Suprapubic skin (tissue), 4 donors: ENCODE measurements at places on chromosomes 6 and 20. TPM values are rescaled to one million over a fixed set of nuclear protein-coding genes. Genes with fewer than 3 reads are reported as not detected.
A peak's percentile ranks its signal among the peaks of the same experiment; 100 is the strongest.

- DNase-seq, result no peak
- no peaks in the 10 kb centered on the region for H3K27me3 ChIP-seq
- H3K36me3 ChIP-seq, result no peaks in the 10 kb centered on the region
- H3K4me3 ChIP-seq, result no peak overlapping the region
- no peak overlapping the region for H3K27ac ChIP-seq
These were observed 58.2 kb upstream of the VGLL2 start for GRCh38 chr6:117206944-117207687.

- peaks cover 42% of the 10 kb centered on the region for H3K36me3 ChIP-seq
- no peak overlapping the region for H3K4me3 ChIP-seq
- H3K4me1 ChIP-seq, result peaks cover 48% of the 10 kb centered on the region
These were observed 1.0 kb upstream of the CUL9 start for GRCh38 chr6:43180985-43181384.

RPL10A gene
- 1,092 TPM for total RNA-seq

DNA sequence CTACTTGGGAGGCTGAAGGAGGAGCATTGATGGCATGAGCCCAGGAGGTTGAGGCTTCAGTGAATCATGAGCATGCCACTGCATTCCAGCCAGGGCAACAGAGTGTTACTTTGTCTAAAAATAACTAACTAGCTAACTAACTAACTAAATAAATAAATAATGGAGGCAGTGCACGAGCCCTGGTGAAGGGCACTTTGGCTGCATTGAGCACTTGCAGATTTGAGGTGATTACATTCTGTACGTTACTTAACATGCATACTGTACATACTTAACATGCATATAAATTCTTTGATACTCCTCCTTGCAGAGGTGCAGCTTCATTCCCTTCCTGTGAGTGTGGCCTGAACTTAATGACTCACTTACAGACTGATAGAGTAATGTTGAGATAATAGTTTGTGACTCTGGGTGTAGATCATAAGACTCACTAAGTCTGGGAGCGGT, 10.7 kb downstream of the HLA-A start:
- no peak for DNase-seq
- no peak overlapping the region for H3K27ac ChIP-seq
- H3K4me3 ChIP-seq, result no peak overlapping the region
- no peaks in the 10 kb centered on the region for H3K27me3 ChIP-seq
- peaks cover 8% of the 10 kb centered on the region for H3K4me1 ChIP-seq
- peaks cover 8% of the 10 kb centered on the region for H3K36me3 ChIP-seq

PTCRA gene
- not detected for total RNA-seq

DNA sequence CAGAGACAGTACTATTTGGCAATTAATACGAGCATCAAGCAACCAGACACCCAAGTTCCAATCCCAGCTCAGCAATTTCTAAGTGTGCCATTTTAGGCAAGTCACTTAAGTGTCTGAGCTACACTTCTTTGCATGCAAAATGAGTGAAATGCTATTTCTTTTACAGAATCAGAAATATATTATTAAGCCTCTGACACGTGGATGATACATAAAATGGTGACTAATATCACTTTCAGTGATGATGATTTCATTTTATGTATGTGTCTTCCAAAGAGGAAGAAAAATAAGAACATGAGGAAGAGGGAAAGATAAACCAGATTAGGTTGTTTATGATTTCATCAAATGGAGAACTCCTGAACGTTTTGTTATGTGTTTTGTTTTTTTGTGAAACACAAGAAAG, 158.6 kb downstream of the TSHZ2 start:
- H3K4me1 ChIP-seq, result no peaks in the 10 kb centered on the region
- no peak overlapping the region for H3K4me3 ChIP-seq
- no peak overlapping the region for H3K27ac ChIP-seq
- DNase-seq, result no peak
- H3K36me3 ChIP-seq, result no peaks in the 10 kb centered on the region
- H3K27me3 ChIP-seq, result no peaks in the 10 kb centered on the region

DNA sequence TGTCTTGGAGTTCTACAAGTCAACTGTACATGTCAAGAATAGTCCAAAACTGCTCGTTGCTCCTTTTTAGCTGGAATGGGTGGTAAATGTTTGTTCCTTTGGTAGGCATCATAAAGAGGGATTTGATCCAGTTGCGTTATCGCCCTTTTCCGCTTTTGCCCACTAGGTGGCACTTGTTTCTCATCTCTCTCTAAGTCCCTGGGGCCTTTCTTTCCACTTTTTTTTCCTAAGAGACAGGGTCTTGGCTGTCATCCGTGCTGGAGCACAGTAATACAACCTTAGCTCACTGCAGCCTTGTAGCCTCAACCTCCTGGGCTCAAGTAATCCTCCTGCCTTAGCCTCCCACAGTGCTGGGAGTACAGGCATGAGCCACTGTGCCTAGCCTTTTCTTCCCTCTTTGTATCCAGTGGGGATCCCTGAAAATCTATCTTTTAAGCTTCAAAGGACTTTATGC, 20.7 kb downstream of the GTPBP2 start:
- peaks cover 63% of the 10 kb centered on the region for H3K36me3 ChIP-seq
- peaks cover 6% of the 10 kb centered on the region for H3K4me1 ChIP-seq
- DNase-seq, result peak; percentile 67
- no peak overlapping the region for H3K27ac ChIP-seq
- no peak overlapping the region for H3K4me3 ChIP-seq
- H3K27me3 ChIP-seq, result no peaks in the 10 kb centered on the region

MATN4 gene
- 1.5 TPM for total RNA-seq

DNA sequence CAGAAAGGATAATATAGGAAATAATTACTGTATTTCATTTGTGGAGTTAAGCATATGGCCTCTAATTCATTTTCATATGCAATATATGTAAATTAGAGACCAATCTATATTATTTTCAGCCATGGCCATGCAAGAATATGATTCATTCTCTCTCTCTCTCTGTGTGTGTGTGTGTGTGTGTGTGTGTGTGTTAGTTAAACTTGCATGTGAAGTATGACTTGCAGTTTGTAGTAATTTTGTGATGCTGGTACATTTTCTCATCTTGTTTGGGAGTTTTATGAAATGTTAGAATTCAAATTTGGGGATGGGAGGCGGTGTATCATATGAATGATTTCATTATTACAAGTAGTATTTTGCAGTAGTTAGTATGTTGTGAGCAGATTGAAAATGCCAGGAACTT, 74.8 kb downstream of the JARID2 start:
- H3K36me3 ChIP-seq, result no peaks in the 10 kb centered on the region
- DNase-seq, result no peak
- peaks cover 39% of the 10 kb centered on the region for H3K4me1 ChIP-seq
- no peak overlapping the region for H3K4me3 ChIP-seq
- H3K27ac ChIP-seq, result no peak overlapping the region
- no peaks in the 10 kb centered on the region for H3K27me3 ChIP-seq

- H3K4me1 ChIP-seq, result no peaks in the 10 kb centered on the region
- H3K27me3 ChIP-seq, result no peaks in the 10 kb centered on the region
- no peak overlapping the region for H3K4me3 ChIP-seq
These were observed 5.6 kb upstream of the PXMP4 start for GRCh38 chr20:33725607-33726264.

DNA sequence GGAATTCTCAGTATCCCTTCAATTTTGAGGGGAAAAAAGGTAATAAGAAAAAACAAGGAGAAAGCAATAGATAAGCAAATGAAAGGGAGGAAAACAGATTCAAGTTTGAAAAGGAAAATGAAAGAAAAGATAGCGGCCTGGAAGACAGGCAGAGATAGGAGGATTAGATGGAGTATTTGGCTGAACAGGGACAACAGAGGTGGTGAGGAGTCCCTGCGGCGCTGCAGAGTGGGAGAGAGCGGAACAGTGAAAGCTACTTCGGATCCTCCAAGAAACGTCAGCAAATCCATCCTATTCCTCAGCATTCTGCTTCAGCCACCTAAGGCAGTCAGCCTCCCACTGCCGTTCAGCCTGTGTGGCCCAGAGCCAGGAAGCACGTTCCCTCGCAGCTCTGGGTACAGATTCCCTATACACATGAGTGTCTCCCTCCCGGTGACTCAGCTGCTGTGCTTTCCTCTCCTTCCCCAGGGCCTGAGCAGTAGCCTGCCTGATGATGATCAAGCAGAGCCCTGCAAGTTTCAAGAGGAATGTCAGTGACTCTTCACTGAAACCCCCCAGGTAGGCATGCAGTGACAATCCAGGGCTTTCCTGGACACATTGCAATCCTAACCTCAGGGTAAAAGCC, 43.4 kb upstream of the CDYL start:
- DNase-seq, result peak; percentile 70
- H3K4me1 ChIP-seq, result peaks cover 13% of the 10 kb centered on the region
- no peak overlapping the region for H3K27ac ChIP-seq
- peak overlapping the region; percentile 9 for H3K4me3 ChIP-seq
- no peaks in the 10 kb centered on the region for H3K36me3 ChIP-seq

DNA sequence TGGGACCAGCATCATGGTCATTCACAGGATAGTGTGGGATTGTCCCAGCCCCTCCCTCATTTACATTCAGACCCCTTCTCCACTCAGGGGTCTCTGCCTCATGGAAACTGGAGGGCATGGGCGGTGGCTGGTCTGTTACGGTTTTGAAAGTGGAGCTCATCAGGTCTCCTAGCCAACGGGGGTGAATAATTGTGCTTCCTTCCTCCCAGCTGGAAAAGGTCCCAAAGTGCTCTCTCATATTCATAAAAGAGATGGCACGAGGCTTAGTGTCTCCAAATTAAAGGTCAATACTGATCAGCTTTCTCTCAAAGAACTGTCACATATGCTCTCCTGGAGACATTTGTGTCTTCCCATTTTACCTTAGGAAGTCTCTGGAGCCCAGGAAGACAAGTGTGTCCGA, 19.9 kb downstream of the JARID2 start:
- H3K4me3 ChIP-seq, result no peak overlapping the region
- H3K36me3 ChIP-seq, result no peaks in the 10 kb centered on the region
- no peak overlapping the region for H3K27ac ChIP-seq
- H3K4me1 ChIP-seq, result peaks cover 62% of the 10 kb centered on the region

GPX5 gene
- total RNA-seq, result not detected

- H3K4me3 ChIP-seq, result no peak overlapping the region
- no peak overlapping the region for H3K27ac ChIP-seq
- H3K4me1 ChIP-seq, result no peaks in the 10 kb centered on the region
- DNase-seq, result no peak
- H3K36me3 ChIP-seq, result peaks cover 45% of the 10 kb centered on the region
- H3K27me3 ChIP-seq, result no peaks in the 10 kb centered on the region
These were observed 40.5 kb upstream of the MPC1 start for GRCh38 chr6:166423051-166423745.

DNA sequence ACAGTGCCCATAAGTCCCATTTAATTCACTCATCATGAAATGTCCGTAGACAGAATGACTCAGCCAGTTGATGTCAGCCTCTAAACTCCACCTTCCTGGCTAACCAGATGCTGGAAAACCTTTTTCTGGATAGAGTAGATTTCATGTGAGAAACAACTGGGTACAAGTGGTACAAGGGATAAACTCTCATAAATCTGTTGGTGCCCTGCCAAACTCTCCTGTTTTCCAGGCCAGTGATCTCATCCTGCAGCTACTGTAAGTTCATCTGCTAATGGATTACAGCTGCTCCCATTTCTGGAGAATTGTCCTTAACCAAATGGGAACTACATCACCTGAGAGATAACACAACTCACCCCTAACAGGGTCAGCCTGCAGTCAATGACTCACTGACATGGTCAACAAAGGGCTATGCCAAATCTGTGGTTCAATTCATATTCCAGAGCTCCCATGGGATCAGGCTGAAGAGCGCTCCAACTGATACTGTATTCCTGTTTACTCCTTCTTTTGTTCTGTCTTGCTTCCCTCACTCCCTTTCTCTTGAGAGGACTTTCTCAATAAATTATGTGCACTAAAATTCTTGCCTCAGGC, 210.1 kb upstream of the HDDC2 start:
- no peaks in the 10 kb centered on the region for H3K4me1 ChIP-seq
- DNase-seq, result no peak
- no peak overlapping the region for H3K4me3 ChIP-seq
- H3K36me3 ChIP-seq, result no peaks in the 10 kb centered on the region

DNA sequence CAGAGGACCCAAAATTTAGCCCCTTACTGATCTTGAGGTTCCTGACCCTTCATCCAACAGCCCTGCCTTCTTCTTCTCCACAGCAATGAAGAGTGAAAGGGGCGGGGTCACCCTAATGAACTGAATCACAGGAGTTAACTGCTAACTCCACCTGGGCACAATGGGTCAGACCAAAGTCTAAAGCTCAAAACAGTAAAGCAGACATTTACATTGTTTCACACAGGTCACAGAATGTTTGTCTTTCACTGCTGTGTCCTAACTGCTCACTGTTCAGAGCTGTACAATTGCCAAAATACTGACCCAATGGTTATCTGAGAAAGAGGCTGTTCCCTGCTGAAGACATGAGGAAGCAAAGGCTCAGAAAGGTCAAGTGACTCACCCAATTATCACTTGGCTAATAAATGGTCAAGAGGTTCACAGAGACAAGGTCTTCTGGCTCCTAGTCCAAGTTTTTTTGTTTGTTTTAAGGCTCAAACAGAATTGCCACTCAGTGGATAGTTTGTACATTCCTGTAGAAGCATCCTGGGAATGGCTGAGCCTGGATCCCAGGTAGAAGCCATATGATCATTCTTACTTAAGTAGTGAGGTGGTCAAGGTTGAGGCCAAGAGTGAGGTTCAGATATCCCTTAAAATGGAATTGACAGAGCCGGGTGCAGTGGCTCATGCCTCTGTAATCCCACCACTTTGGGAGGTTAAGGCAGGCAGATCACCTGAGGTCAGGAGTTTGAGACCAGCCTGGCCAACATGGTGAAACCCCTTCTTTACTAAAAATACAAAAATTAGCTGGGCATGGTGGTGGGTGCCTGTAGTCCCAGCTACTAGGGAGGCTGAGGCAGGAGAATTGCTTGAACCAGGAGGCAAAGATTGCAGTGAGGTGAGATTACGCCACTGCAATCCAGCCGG, 35.1 kb upstream of the FAM83C start:
- no peak overlapping the region for H3K27ac ChIP-seq
- H3K4me3 ChIP-seq, result no peak overlapping the region
